ENCODE measurements at places on chromosomes 12 and 14.

DNA sequence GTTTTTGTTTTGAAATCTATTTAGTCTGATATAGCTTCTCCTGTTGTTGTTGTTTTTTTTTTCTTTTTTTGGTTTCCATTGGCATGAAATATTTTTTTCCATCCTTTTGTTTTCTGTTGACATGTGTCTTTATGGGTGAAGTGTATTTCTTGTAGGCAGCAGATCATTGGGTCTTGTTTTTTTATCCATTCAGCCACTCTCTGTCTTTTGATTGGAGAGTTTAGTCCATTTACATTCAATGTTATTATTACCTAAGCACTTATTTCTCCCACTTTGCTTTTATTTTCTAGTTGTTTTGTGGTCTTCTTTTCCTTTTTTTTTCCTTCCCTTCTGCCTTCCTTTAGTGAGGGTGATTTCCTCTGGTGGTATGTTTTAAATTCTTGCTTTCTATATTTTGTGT lies 193.6 kb upstream of the TMEM260 start:
- DNase-seq, result no peak

- DNase-seq, result no peak
Measured at GRCh38 chr12:70398862-70399261, 32.8 kb downstream of the KCNMB4 start.

DNA sequence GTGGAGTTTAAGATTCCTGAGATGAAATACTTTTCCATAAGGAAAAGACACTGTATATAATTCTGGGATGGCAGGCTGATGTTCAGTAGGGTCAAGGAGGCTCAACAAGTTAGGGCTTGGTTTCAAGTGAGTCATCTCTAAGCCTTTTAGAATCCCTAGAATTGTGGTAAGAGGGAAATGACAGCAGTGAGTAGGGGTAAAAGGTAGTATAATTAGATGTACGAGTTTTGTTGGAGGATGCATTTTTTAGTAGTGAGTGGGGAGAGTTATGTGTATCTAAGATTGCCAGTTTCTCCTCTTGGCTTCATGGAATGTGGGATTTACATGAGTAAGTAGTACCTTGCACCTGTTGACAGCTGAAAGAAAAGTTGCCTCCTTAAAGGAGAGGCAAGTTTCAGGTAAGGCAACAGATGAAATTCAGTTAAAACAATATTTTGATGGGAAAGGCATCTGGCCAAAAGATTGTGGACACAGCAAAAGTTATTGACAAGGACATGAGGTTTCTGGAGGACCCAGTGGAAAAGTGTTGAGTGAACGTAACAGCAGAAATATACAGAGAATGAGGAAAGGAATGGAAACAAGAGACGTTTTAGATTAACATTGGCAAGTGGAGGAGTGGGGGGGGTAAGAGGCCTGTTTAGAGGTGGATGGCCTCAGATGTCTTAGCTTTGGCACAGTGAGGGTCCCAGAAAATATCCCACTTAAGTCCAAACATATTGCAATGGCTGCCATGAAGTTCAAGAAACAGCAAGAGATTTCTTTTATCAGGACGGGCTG lies 21.8 kb downstream of the LMO3 start:
- DNase-seq, result no peak

DNA sequence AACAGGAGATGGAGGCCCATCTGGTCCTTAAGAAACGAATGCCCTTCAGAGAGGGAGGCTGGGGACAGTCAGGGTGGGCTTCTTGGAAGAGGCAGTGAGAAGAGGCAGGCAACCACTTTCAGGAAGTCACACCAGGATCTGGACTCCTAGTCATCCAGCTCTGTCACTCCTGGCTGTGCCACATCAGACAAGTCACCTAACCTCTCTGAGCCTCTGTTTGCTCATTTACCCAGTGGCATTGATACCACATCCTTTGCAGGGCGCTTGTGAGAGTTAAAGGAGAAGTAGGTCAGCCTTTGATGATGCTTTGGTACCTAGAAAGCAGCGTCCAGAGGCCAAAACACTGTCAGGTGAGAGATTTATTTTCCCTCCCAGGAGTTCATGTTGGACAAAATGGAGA lies 11.1 kb downstream of the CCDC197 start:
- DNase-seq, result peak; percentile 59

- DNase-seq, result no peak
Measured at GRCh38 chr14:48874711-48875110, 711.5 kb downstream of the RPS29 start.

GRCh38 chr12:15788233-15789219 lies 662 bp downstream of the EPS8 start:
- DNase-seq, result peak; percentile 24

DNA sequence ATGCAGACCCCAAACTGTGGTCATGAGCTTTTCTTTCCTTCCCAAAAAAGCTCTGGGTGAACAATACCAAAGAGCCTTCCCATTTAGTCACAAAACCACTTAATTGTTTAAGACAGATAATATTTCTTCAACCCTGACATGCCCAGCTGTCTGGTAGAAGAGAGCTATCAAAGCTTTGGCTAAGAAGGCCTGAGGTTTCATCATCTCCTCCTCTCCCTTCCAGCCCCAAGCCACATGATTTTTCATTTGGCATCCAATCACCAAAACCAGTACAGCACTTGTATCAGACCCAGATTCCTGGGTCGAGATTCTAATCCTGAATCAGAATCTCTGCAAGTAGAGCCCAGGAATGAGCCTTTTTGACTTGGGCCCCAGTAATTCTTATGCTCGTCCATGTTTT lies 199.6 kb upstream of the TMEM260 start:
- DNase-seq, result no peak

DNA sequence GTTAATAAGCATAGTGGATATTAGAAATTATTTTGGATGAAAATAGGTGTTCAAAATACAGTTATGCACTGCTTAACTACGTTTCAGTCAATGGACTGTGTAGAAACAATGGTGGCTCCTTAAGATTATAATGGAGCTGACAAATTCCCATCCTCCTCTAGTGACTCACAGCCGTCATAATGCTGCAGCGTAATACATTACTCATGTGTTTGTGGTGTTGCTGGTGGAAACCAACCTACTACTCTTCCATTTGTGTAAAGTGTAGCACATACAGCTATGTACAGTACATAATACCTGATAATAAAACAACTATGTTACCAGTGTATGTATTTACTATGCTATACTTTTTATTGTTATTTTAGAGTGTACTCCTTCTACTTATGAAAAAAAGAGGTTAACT lies 111.2 kb upstream of the TMCC3 start:
- DNase-seq, result peak; percentile 47

- DNase-seq, result no peak
Measured at GRCh38 chr14:42893183-42893582, 1286.5 kb downstream of the LRFN5 start.

- DNase-seq, result no peak
Measured at GRCh38 chr14:66248256-66248655, 237.9 kb upstream of the CCDC196 start.

- no peak for DNase-seq
Measured at GRCh38 chr14:32677129-32677780, 261.4 kb upstream of the NPAS3 start.

DNA sequence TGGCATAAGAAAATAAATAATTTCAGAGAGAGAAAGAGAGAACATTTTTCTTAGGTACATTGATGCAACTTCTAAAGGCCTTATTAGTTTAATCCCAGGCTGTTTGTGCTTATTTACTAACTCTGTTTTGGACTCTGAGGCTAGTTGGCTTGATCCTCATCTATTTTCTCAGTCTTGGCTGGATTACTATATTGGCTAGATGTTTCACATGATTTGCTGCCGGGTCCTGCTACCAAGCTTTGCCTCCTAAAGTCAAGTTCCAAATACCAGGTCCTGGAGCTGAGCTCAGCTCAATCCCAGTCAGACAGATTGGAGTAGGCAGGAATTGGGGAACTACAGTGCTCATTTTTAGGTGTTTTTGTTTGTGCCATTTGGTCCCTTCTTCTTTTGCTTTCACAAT lies 340.8 kb downstream of the BCAT1 start:
- no peak for DNase-seq

All from activated CD4-positive, alpha-beta T cell treated with anti-CD3 and anti-CD28 coated beads, Interleukin-2, Interleukin-6, amounts not matched to agents 100 ng/mL and 50 ng/mL, durations not matched to agents 16 hours and 8 hours (primary cell).